ENCODE measurements at places on chromosomes 1 and 21. TPM values are rescaled to one million over a fixed set of nuclear protein-coding genes. Genes with fewer than 3 reads are reported as not detected.

The SNAPIN gene
- 50.2 TPM for total RNA-seq

The HSD3B2 gene
- not detected for total RNA-seq

The TMPRSS2 gene
- 0.07 TPM for total RNA-seq

The CRABP2 gene
- 13.0 TPM for total RNA-seq

The CHD5 gene
- 1.3 TPM for total RNA-seq

The HMGB4 gene
- not detected for total RNA-seq

The CACNA1S gene
- total RNA-seq, result not detected

The CXADR gene
- 12.1 TPM for total RNA-seq

The CCDC185 gene
- total RNA-seq, result not detected
